Suprapubic skin (tissue), 4 donors: ENCODE measurements at places on chromosomes 7 and 10. TPM values are rescaled to one million over a fixed set of nuclear protein-coding genes. Genes with fewer than 3 reads are reported as not detected.

The CYP3A7 gene
- not detected for total RNA-seq

The LLCFC1 gene
- total RNA-seq, result not detected

The CADPS2 gene
- total RNA-seq, result 6.6 TPM

The STRIP2 gene
- 0.23 TPM for total RNA-seq

The JCAD gene
- total RNA-seq, result 6.7 TPM

The NME8 gene
- 2.0 TPM for total RNA-seq

- H3K4me3 ChIP-seq, result no peak overlapping the region
- no peaks in the 10 kb centered on the region for H3K27me3 ChIP-seq
- peak overlapping the region; percentile 76 for H3K27ac ChIP-seq
These were observed 589.9 kb upstream of the MGMT start for GRCh38 chr10:128877141-128877540.

DNA sequence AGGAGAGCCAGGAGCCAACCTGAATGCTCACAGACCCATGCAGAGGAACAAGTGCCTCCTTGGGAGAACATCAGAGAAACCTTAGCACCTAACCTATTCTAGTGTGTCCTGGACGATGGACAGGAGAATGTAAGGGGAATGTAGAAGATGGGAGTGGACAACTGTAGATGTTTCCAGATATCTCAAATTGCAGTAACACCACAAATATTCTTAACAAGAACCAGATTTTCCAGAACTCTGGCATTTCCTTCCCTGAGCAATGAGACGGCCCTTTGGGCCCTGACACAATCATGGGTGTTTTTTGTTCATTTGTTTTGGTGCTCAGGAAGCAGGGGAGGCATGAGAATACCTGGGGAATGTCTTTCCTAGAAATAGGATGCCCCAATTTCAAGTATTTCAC is 196.1 kb upstream of the PRSS1 start:
- H3K4me1 ChIP-seq, result peaks cover 13% of the 10 kb centered on the region
- H3K27ac ChIP-seq, result no peak overlapping the region
- no peaks in the 10 kb centered on the region for H3K27me3 ChIP-seq

DNA sequence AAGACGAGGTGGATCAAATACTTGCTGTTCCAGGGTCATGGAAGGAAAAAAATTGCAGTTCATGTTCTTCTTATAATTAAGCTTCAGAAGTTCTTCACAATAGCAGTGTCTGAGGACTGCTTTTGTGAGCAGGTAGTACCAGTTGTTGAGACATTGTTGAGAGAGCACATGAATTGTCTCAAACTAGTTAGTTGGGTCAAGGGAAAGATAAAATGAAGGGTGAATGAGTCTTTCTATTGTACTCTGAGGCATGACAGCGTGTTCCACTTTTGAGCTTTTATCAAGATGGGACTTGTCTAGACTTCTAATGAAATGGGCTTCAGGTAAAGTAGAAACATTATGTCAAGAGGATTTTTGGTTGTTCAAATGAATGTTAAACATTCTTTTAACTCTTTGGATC is 26.0 kb downstream of the KAT6B start:
- peak overlapping the region; percentile 59 for H3K27ac ChIP-seq
- no peak overlapping the region for H3K4me3 ChIP-seq
- H3K4me1 ChIP-seq, result peaks cover 49% of the 10 kb centered on the region
- no peak for DNase-seq

GRCh38 chr10:5948208-5948585 is 29.1 kb downstream of the IL15RA start:
- no peak overlapping the region for H3K4me3 ChIP-seq
- H3K36me3 ChIP-seq, result peaks cover 7% of the 10 kb centered on the region
- peaks cover 51% of the 10 kb centered on the region for H3K4me1 ChIP-seq
- H3K27me3 ChIP-seq, result no peaks in the 10 kb centered on the region
- no peak for DNase-seq

DNA sequence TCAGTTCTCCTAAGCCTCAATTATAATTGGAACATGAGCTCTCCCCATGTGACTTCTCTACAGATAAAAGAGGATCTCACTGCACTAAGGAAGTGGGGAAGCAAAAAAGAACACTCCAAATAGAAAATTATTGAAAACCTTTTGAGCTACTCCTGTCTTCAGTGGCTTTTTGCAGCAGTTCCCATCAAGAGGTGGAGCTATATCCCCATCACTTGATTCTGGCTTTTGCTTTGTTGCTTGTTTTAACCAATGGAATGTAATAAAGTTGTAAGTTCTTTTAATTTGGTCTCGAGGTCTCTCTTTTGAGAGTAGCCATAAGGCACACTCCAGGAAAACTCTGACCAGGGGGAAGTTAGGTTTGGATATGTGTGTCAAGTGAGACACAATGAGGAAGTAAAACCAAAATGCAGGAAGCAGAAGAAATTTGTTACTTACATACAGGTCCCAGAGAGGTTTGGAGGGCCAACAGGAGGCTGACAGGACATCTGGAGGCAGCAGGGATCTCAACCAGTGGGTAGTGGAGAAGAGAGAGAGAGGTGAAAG is 569.4 kb downstream of the HTR7 start:
- H3K27me3 ChIP-seq, result no peaks in the 10 kb centered on the region
- H3K4me1 ChIP-seq, result no peaks in the 10 kb centered on the region
- no peak for DNase-seq
- no peaks in the 10 kb centered on the region for H3K36me3 ChIP-seq

GRCh38 chr10:128727114-128727513 is 600.9 kb upstream of the MKI67 start:
- H3K27ac ChIP-seq, result no peak overlapping the region
- no peaks in the 10 kb centered on the region for H3K36me3 ChIP-seq
- H3K27me3 ChIP-seq, result no peaks in the 10 kb centered on the region
- no peak for DNase-seq
- peaks cover 6% of the 10 kb centered on the region for H3K4me1 ChIP-seq

DNA sequence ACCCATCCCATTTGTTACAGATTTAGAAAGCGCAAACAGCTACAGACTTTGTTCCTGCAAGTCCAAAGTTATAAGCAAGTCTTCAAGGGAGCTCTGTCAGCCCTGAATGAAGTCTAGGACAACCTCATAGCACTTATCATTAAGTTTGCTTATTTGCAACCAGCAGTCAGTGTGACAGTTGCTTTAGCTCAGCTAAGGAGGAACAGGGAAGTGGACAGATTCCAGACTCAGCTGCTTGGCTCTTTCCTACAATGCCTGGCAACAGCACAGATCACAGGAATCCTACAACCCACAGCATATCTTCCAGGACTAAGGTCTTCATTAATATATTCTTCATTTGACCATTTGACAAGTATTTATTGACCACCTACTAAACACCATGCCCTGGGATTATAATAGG is 17.4 kb upstream of the KIF5B start:
- no peaks in the 10 kb centered on the region for H3K27me3 ChIP-seq
- no peak overlapping the region for H3K27ac ChIP-seq
- no peaks in the 10 kb centered on the region for H3K36me3 ChIP-seq
- H3K4me1 ChIP-seq, result peaks cover 8% of the 10 kb centered on the region

DNA sequence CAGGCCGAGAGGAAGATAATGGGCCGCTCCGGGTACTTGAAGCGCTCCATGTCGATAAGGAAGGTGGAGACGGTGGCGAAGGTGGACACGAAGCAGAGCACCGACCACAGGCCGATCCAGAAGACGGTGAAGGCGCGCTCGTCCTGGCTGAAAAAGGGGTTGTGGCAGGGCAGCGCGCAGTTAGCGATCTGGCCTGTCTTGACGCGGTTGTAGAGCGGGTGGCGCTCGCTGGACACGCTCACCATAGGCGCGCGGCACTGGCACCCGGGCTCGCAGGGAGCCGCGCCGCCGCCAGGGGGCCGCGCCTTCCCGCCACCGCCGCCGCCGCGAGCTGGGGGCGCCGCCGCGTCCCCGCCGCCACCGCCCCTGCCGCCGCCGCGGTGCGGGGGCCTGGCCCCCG is 1.6 kb downstream of the FZD8 start:
- peaks cover 67% of the 10 kb centered on the region for H3K4me1 ChIP-seq
- H3K27me3 ChIP-seq, result peaks cover 7% of the 10 kb centered on the region
- H3K36me3 ChIP-seq, result no peaks in the 10 kb centered on the region
- no peak overlapping the region for H3K27ac ChIP-seq
- peak overlapping the region; percentile 94 for H3K4me3 ChIP-seq

DNA sequence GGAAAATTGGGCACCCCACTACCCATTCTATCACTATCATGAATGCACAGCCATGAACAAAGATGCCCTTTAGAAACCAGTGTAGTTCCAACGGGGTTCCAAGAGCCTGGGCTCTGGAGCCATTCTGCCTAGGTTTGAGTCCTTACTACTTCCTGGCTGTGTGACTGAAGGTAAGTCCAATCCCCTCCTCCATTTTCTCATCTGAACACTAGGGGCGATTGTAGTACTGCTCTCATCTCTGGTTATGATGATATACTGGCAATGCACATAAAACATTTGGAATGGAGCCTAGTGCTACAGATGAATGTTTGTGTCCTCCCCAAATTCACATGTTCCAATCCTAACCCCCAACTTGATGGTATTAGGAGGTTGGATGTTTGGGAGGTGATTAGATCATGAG is 28.1 kb upstream of the CDH23 start:
- H3K27ac ChIP-seq, result no peak overlapping the region
- DNase-seq, result no peak
- H3K36me3 ChIP-seq, result no peaks in the 10 kb centered on the region

- H3K27ac ChIP-seq, result no peak overlapping the region
- H3K27me3 ChIP-seq, result no peaks in the 10 kb centered on the region
- peaks cover 9% of the 10 kb centered on the region for H3K36me3 ChIP-seq
These were observed 157.5 kb downstream of the TAX1BP1 start for GRCh38 chr7:27897441-27897847.

DNA sequence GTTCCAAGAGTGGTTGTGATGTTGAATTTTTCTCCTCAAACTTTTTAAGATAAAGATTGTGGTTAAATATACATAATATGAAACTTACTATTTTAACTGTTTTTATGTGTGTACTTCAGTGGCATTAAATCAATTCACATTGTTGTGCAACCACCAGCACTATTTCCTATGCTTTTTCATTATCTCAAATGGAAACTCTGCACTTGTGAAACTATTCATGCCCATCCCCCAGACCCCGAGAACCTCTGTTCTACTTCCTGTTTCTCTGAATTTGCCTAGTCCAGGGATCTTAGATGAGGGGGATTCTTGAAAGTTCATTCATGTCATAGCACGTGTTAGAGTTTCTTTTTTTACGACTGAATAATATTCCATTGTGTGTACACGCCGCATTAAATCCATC is 67.0 kb downstream of the WDR37 start:
- H3K4me3 ChIP-seq, result no peak overlapping the region
- DNase-seq, result no peak
- H3K4me1 ChIP-seq, result no peaks in the 10 kb centered on the region
- H3K36me3 ChIP-seq, result peaks cover 84% of the 10 kb centered on the region
- H3K27me3 ChIP-seq, result no peaks in the 10 kb centered on the region
- H3K27ac ChIP-seq, result no peak overlapping the region

GRCh38 chr10:49330127-49330665 is 31.2 kb downstream of the C10orf71 start:
- no peak for DNase-seq
- no peak overlapping the region for H3K4me3 ChIP-seq
- no peak overlapping the region for H3K27ac ChIP-seq
- no peaks in the 10 kb centered on the region for H3K36me3 ChIP-seq

- H3K36me3 ChIP-seq, result peaks cover 42% of the 10 kb centered on the region
- H3K4me3 ChIP-seq, result no peak overlapping the region
- no peak overlapping the region for H3K27ac ChIP-seq
- DNase-seq, result no peak
- peaks cover 5% of the 10 kb centered on the region for H3K27me3 ChIP-seq
These were observed 2.6 kb upstream of the SEC31B start for GRCh38 chr10:100522107-100522801.

DNA sequence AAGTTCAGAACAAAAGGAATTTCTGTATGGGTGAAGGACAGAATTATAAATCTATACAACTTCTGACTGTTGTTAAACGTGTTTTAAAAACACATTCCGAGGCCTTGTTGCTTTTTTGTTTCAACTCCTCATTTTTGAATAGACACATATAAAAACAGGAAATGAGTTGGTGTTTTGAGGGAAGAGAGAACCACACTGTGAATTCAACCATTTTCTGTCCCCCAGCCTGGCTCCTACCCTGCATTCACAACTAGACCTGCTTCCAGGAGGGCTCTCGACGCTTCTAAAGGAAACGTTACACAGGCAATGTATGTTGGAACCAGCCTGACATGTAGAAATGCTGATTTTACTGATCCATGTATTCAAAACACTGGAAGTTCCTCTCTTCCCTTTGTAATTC is 76.5 kb downstream of the OR13A1 start:
- no peak for DNase-seq
- H3K4me1 ChIP-seq, result peaks cover 2% of the 10 kb centered on the region
- H3K27me3 ChIP-seq, result no peaks in the 10 kb centered on the region
- H3K27ac ChIP-seq, result no peak overlapping the region

DNA sequence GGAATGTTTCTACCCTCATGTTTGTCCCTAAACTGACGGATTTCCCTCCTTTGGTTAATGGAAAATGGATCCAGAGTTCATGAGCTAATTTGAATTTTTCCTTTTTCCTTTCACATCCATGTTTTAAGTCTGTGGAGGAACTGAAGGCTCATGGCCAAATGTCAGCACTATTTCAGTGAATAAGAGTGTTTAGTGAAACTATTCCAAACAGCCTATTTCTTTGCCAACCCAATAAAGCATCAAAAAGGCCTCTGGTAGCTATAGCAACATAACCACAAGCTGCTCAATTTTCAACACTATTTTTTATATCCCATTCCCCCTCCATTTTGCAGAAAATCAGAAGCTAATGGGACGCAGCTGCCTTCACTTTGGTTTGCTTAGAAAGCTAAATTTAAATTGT is 1454.1 kb downstream of the GATA3 start:
- no peaks in the 10 kb centered on the region for H3K27me3 ChIP-seq
- no peak overlapping the region for H3K27ac ChIP-seq
- H3K36me3 ChIP-seq, result no peaks in the 10 kb centered on the region
- H3K4me1 ChIP-seq, result no peaks in the 10 kb centered on the region
- H3K4me3 ChIP-seq, result no peak overlapping the region
- DNase-seq, result no peak

- DNase-seq, result no peak
- H3K27me3 ChIP-seq, result no peaks in the 10 kb centered on the region
- H3K4me1 ChIP-seq, result no peaks in the 10 kb centered on the region
- no peak overlapping the region for H3K4me3 ChIP-seq
These were observed 28.1 kb upstream of the PTN start for GRCh38 chr7:137371616-137372015.

DNA sequence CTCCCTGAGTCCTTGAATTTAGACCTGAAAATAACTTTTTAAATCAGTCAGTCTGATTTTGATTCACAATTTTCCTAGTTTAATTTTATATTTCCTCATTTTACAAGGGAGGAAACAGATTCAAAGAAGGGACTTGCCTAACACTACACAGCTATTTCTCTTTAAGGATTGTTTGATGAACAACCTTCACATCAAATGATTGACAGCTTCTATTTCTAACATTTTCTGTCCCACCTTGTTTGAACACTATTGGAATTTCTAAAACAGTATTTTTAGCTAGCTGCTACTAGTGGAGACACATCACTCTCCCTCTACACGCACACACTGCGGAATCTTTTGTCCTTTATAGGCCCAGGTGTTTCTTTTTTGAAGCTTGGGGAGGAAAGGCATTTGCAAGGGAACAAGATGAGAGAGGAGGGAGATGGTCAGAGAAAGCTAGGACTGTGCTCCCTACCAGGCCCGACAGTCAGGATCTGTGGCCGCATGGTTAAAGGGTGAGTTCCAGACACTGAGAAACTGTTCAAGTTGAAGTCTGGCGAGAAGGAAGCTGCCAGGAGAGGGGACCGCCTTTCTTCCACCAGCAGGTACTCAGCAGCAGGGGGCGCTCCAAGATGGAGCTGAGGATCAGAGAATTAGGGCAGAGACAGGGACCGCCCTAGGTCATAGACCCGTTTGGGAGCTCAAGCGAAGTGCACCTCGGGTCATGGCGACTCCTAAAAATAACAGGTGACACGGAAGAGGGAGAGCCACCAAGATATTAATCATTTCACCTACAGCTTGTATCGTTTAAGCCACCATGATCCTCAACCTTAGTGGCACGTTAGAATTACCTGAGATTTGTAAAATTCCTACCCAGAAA is 49.7 kb downstream of the DNAJC12 start:
- no peaks in the 10 kb centered on the region for H3K27me3 ChIP-seq
- H3K36me3 ChIP-seq, result no peaks in the 10 kb centered on the region
- no peak overlapping the region for H3K4me3 ChIP-seq
- DNase-seq, result no peak
- no peak overlapping the region for H3K27ac ChIP-seq
- peaks cover 3% of the 10 kb centered on the region for H3K4me1 ChIP-seq
